ENCODE measurements at places on chromosomes 13 and 19.

- no peak for DNase-seq
These were observed 1.8 kb downstream of the KLF16 start for GRCh38 chr19:1861599-1862031.

DNA sequence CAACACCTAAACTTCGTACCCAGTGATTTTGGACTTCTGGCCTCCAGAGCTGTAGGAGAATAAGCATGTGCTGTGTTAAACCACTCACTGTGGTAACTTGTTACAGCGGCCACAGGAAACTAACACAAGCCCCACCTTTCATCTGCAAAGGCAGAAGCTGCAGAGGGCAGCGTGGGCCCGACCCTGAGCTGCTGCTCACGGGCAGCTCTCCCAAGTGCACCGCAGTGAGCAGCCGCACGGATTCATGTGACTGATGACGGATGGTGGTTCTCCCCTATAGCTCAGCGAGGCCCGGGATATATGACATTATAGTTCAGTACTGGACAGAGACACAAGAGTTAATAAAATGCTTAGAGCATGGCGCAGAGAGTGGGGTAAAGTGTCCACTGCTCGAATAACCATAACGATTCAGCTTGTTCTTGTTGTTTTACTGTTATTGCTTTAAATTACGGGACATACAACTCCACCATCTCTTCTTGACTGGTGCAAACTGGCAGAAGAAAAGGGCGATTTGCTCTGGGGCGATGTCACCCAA is 21.9 kb downstream of the VRK3 start:
- no peak for DNase-seq

- no peak for DNase-seq
These were observed 51.5 kb upstream of the MRI1 start for GRCh38 chr19:13712767-13713201.

DNA sequence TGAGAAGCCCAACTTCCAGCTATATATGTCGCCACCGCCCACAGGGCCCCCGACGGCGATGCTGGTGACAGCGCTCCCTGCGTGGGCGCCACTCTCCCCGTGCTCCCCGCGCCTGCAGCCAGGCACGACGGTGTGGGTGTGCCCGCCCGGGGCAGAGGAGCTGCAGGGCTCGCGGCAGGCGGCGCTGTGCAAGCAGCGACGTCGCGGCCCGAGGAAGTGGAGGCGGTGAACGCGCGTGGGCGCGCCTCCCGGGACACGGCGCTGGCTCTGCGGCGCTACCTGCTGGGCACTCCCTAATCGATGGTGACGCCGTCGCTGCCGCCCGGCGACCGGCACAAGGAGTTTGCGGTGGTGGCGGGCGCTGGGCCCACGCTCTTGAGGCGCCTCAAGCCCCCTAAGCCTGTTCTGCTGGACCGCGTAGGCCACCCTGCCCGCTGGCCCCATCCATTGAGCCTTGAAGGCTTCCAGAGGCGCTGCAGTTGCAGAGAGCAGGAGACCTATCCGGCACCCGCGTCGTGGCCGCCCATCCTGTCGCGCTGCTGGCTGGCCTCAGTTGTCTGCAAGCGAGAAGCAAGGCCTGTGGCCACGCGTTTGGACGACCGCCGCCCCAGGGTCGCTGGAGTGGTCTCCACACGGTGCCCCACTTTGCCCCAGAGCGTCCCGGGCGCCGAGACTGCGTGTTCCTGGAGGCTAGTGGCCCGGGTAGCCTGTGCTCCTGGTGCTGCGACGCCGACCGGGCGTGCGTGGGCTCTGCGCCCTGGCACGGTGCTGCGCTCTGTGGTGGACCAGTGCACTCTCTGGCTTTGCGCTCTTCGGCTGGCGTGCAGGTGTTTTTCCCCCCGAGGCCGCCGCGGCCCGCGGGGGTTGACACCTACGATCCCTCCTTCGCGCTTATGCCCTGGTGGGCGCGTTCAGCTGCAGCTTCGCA is 23.1 kb downstream of the LRFN3 start:
- peak; percentile 45 for DNase-seq

DNA sequence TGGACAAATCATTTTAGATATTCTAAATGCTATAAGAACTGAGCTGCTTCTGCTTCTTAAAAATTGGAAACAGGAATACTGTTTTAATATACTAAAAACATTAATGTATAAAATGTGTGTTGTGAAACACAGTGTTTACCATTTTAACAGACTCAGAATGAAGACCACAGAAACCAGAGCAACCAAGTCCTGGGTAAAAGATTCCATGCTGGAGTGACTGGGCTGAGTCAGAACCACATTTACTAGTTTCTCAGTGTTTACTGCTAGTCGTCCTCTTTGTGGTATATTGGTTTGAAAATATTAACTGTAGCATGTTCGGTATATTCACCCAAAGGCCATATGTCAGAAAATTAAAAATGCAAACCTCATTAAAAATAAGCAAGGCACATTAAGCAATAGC is 31.9 kb downstream of the ANKRD10 start:
- no peak for DNase-seq

DNA sequence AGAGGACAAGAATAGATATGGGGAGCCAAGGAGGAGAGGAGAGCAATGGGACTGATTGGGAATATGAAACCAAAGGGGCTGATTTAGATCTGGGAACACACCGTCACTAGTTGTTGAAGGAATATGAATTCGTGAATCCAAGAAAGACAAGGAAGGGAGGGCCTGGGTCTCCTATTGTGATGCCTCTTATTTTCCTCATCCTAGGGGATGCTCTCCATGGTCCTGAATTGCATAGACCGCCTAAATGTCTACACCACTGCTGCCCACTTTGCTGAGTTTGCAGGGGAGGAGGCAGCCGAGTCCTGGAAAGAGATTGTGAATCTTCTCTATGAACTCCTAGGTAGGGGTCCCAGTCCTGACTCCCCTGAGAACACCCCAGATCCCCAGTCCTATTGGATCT is 21.5 kb downstream of the RYR1 start:
- no peak for DNase-seq

DNA sequence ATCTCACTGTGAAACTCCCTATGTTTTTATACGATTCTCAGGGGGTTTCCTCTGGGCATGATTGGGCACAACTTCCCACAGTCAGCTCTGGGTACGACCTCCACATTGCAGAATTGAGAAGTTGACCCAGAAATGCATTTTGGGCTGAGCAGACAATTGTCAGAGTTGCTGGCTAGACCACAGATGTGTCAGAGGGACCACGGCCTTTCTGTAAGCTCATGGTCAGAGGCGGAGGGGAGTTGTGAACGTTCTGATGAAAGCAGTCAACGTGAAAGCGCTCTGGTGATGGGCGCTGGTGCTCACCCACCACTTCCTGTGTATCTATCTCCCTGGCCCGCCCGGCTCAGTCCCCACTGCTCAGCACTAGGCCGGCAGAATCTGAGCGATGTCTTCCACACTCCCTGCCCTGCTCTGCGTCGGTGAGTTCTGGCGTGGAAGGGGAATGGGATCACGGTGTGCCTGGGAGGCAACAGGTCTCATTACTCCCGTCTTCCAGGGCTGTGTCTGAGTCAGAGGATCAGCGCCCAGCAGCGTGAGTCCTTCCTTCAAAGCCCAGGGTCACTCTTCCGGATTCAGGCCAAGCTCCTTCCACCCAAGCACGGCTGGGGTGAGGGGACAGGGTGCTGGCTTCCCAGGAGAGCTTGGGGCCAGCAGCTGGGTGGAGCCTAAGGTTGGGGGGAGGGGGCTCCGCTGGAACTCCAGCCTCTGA is at the start of gene NCR1:
Gene NCR1 (plus strand): TSS at position 346 of the 709 bp plus-strand sequence. CDS start 40 bp downstream, at position 386.
- no peak for DNase-seq

DNA sequence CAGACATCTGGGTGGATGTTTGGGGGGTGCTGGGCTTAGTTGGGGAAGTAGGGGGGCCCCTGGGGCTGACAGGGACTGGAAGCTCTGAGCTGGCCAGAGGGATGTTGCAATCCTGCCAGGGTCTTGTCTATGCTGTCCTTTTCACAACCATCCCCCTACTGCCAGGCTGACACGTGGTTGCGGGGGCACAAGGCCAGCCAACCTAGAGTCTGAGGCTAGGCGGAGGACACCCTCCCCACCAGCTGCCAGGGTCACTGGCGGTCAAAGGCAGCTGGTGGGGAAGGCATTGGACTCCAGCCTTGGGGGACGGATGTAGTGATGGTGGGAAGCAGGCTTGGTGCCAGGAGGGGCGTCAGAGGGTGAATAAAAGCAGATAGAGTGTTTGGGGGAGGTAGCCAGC is 1.6 kb upstream of the APOC1 start:
- no peak for DNase-seq

DNA sequence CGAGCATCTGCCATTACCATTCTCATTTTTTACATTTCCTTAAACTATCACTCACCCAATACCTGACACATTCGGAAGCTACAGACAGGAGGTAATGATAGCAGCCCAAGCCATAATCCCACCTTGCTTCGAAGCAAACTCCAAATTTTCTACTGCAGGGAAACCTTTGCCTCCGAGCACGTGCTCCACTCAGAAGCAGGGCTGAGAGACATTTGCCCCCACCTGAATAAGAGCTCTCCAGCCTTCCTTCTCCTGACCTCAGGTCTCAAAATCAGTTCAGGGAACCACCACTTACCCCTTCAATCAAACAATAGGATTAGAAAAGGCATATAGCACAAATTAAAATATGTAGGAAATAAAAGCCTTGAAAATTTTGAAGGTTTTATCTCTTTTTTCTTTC is 2.3 kb upstream of the DACH1 start:
- DNase-seq, result no peak

GRCh38 chr19:36986131-36986530 is 70.0 kb downstream of the ZNF568 start:
- DNase-seq, result no peak

DNA sequence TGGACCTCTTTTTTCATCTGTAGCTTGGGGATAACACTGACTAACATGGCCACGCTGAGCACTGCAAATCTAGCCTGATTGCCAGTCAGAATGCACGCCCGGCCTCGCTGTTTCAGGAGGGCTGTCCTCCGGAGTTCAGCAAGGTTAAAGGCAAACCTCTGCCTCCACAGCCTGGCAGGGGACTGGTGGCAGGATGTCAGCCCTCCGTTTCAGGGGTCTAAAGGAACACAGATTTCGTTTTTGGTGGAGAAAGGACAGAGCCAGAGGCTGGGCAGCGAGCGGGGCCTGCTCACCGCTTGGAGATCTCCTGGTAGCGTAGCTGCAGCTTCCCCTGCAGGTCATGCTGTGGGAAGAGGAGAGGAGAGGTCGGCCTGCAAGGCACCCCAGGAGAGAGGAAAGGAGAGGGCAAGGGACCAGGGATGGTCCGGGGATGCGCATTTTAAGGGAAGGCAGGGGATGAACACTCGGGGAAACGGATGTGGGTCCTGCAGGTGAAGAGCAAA is 560 bp downstream of the NDUFA7 start:
- DNase-seq, result no peak

DNA sequence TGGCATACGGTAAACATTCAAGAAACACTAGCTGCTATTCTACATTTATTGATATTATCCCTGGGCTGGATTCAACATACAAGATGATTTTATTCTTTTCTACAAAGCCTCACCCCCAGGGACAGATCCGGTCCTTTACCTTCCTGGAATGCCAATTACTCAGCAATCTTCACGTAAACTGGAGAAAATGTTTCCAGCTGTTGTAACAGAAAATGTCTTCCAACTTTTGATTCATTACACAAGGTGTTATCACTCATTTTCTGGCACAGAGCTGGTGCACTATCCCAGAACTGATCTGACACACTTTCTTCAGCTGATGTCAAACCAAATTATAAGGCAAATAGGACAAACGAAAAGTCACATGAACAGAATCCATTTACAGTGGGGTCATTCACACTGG is 33.1 kb downstream of the DCLK1 start:
- no peak for DNase-seq

GRCh38 chr13:36432106-36432544 is at the start of gene CCNA1:
Gene CCNA1 (plus strand): TSS chr13:36432495. CDS start chr13:36433057, 562 bp downstream.
- DNase-seq, result peak; percentile 22

DNA sequence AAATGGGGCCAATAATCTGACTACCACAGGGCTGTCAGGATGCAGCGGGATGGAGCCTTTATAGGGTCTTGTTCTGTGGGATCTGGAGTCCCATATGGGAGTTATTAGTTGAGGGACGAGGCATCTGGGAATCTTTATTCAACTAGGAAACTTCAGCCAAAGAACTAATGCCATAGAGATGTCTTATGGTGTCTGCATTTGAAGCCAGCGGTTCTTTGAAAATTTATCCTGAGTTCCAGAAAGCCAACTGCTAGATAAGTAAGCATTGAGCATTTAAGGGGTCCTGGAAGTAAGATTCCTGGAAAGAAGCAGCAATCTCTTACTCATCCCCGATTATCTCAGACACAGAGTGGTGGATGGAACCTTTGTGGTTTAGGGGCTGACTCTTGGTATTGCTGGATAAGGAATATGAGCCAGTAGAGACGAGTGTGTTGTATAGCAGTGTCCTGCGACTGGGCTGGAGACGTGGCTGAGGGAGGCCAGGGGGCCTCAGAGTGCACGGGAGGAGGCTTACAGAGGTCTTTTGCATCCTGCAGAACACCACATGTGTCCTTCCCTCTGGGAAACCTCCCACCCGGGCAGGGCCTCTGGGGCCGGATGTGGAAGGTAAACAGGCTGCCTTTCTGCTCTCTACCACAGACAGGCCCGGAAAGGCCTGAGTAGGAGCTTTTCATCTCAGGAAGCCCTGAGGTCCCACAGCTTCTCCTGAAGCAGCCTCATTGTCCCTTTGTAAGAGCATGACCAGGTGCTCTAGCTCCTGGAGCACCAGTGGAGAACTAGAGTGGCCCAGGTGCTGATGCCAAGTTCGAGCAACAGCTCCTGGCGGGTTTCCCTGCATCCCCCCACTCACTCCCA is 28.8 kb downstream of the ACTN4 start:
- DNase-seq, result no peak

- DNase-seq, result no peak
These were observed 117.8 kb downstream of the NALCN start for GRCh38 chr13:101298517-101298916.
